ENCODE measurements at places on chromosomes 16 and 17. TPM values are rescaled to one million over a fixed set of nuclear protein-coding genes. Genes with fewer than 3 reads are reported as not detected.

DNA sequence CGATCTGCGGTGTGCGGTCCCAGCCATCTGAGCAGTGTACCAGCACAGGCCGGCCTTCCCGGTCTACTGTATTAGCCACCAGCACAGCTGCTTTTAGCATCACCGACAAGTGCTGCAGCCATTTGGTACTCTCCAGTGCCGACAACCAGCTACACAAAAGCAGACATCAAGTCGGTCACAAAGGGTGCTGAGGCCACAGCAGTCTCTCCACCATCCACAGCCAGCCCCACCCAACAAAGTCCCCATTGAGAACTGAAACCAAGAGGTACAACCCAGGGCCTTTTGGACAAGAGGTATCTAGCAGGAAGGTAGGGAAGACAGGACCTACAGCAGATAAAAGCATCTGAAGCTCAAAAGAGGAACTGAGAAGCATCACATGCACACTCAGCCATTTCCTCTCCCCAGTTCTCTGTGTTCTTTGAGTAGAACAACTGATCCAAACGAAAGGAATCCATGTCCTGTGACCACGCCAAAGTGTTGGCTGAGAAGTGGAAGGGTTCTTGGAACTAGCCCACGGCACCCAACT lies 9.5 kb downstream of the MTMR4 start:
- H3K27me3 ChIP-seq, result no peaks in the 10 kb centered on the region
- peaks cover 41% of the 10 kb centered on the region for H3K36me3 ChIP-seq
- DNase-seq, result no peak
- H3K4me1 ChIP-seq, result no peaks in the 10 kb centered on the region
- no peak overlapping the region for H3K4me3 ChIP-seq

DNA sequence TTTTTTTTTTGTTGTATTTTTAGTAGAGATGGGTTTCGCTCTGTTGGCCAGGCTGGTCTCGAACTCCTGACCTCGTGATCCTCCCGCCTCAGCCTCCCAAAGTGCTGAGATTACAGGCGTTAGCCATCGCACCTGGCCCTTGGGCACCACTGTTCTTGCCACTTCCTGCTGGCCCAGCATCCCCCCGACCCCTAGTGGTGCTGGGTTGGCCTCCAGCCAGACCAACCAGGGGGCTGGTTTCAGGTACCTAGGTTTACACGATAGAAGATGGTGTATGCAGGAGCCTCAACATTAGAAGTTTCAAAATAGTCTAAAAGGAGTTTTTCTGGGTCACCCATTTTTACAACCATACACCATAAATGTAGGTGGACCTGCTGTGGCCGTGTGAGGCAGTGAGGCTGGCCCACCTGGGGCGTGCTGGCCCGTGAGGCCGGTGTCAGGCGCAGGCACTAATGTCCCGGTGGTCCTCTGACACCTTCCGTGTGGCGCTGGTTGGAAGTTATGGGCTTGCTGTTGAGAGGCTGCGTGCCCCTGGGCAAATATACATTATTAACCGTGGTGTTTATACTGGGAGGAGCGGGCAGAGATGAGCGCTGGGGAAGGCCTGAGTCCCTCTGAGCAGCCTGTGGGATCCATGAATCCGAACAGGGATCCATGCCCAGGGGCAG lies 43.5 kb downstream of the CFAP20 start:
- no peak for DNase-seq
- H3K27ac ChIP-seq, result no peak overlapping the region
- H3K36me3 ChIP-seq, result no peaks in the 10 kb centered on the region
- H3K27me3 ChIP-seq, result no peaks in the 10 kb centered on the region
- no peaks in the 10 kb centered on the region for H3K4me1 ChIP-seq

GRCh38 chr17:1038459-1039122 lies 41.7 kb downstream of the TIMM22 start:
- no peak overlapping the region for H3K4me3 ChIP-seq
- DNase-seq, result no peak
- no peak overlapping the region for H3K27ac ChIP-seq
- H3K36me3 ChIP-seq, result peaks cover 5% of the 10 kb centered on the region

GRCh38 chr17:13538841-13539411 lies 62.8 kb downstream of the HS3ST3A1 start:
- no peaks in the 10 kb centered on the region for H3K4me1 ChIP-seq
- no peak for DNase-seq

DNA sequence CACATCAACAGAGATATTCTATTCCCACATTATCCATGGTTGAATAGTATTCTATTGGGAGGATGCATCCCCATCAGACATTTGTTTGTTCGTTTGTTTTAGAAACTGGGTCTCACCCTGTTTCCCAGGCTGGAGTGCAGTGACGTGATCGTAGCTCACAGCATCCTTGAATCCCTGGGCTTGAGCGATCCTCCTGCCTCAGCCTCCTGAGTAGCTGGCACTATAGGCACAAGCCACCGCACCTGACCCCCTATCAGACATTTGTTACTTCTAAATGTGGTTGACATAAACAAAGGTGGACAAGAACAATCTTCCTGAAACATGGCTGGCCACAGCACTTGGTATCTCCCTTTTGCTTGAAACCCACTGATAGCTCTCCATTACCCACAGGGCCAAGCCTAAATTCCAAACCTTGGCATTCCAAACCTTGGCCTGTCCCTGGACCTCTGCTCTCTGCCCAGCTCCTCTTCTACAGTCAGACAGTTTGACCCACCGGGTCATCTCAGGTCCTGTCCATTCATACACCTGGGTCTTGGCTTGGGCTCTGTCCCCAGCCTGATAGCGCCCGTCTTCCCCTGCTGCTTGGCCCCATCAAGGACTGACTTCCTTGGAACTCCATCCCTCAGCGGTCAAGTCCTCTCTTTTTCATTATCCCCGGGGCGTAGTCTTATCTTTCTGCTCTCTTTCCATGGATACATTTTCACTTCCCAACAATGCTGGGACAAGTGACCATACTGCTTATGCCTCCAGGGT lies 1.5 kb upstream of the PRR29 start:
- H3K4me1 ChIP-seq, result peaks cover 33% of the 10 kb centered on the region
- H3K27ac ChIP-seq, result no peak overlapping the region
- no peaks in the 10 kb centered on the region for H3K36me3 ChIP-seq
- no peaks in the 10 kb centered on the region for H3K27me3 ChIP-seq
- no peak for DNase-seq

DNA sequence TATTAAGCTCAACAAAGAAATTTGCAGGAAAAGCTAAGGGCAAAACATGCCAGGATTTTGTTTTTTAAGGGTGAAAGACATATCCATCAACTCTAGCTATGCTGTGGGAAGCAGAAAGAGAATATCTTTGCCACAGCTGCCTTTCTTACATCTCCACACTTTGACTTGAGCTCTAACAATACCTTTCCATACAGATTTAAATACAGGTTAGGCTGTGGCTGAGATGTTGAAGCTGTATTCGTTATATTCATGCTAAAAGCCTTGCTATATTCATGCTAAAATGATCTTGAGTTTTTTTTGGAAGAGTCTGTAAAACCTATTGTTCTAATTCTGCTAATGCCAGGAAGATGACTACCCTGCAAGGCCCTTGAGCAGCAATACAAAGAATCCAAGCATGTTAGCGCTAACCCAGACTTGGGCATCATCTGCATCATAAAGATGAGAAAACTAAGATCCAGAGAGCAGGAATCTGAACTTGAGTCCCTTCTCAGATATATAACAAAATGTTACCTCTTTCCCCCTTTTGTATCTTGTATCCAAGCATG lies 204.8 kb upstream of the C17orf78 start:
- H3K4me3 ChIP-seq, result no peak overlapping the region
- peaks cover 12% of the 10 kb centered on the region for H3K36me3 ChIP-seq
- DNase-seq, result no peak
- H3K4me1 ChIP-seq, result no peaks in the 10 kb centered on the region

GRCh38 chr16:31529108-31529936 lies 1.6 kb downstream of the AHSP start:
- no peak overlapping the region for H3K27ac ChIP-seq
- H3K4me1 ChIP-seq, result peaks cover 21% of the 10 kb centered on the region
- DNase-seq, result peak; percentile 27
- H3K27me3 ChIP-seq, result peaks cover 8% of the 10 kb centered on the region
- no peaks in the 10 kb centered on the region for H3K36me3 ChIP-seq
- peak overlapping the region; percentile 22 for H3K4me3 ChIP-seq

DNA sequence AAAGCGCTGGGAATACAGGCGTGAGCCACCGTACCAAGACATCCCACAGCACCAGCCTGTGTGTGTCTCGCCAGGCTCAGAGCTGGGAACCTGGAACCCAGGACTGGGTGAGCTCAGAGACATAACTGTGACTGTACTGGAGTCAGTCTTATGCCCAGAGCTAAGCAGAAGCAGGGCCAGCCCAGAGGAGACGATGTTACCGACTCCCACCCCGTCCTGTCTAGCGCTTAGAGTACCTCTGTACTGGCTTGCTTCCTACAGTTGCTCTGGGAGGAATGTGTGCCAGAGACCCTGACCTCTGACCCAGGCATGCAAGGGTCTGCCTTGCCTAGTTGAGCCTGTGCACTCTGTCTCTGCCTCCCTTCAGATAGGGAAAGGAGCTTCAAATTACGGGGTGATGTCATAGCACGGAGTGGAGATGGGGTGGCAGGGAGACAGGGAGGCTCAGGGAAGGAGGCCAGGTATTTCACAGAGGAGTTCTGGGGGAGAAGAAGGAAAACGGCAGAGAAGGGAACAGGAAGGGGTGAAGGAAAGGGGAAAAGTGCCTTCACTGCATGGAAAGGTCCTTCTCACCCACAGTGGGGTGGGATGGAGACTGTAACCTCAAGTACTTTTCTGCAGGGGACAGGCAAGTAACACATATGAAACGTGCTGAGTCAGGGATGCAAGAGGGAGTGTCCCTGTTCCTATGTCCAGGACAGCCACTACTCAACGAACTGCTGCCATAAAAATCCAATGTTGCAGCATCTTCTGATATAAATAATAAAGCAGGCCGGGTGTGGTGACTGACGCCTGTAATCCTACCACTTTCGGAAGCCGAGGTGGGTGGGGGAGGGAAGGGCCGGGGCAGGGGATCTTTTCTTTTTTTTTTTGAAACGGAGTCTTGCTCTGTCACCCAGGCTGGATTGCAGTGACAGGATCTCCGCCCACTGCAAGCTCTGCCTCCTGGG lies 5.8 kb upstream of the ARMC5 start:
- no peak for DNase-seq
- no peak overlapping the region for H3K27ac ChIP-seq
- H3K4me3 ChIP-seq, result no peak overlapping the region
- peaks cover 51% of the 10 kb centered on the region for H3K4me1 ChIP-seq
- peaks cover 24% of the 10 kb centered on the region for H3K36me3 ChIP-seq
- no peaks in the 10 kb centered on the region for H3K27me3 ChIP-seq

DNA sequence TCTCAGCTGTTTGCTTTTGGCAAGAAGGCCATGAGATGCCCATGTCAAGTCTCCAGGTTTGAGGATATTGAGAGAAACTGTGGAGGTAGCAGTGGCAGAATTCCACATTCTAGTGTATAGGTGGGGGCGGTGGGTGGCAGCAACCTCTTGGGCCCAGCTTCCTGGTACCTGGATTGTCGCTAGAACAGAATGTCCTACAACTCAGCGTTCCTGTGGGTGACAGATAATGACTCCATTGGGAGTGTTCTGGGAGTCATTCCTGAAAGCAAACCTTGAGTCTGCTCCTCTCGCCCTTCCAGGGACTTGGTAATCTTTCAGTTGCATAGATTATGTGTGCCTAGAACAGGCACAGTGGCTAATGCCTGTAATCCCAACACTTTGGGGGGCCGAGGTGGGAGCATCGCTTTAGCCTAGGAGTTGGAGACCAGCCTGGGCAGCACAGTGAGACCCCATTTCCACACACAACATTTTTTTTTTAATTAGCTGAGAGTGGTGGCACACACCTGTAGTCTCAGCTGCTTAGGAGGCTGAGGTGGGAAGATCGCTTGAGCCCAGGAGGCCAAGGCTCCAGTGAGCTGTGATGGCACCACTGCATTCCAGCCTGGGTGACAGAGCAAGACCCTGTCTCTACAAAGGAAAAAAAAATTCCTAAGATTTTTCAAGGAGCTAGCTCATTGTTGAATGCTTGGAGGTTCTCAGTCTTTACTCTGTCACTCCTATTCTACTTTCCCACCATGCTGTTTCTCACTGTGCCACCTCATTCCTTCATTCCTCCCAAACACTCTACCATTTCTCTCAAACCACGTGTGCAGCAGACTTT lies 37.9 kb upstream of the METTL16 start:
- H3K4me1 ChIP-seq, result no peaks in the 10 kb centered on the region
- no peak for DNase-seq
- no peak overlapping the region for H3K4me3 ChIP-seq
- no peaks in the 10 kb centered on the region for H3K27me3 ChIP-seq
- no peaks in the 10 kb centered on the region for H3K36me3 ChIP-seq

GRCh38 chr17:41944943-41945342 lies 14.5 kb downstream of the ODAD4 start:
- no peak overlapping the region for H3K27ac ChIP-seq
- H3K36me3 ChIP-seq, result no peaks in the 10 kb centered on the region
- no peaks in the 10 kb centered on the region for H3K27me3 ChIP-seq
- DNase-seq, result no peak
- H3K4me1 ChIP-seq, result no peaks in the 10 kb centered on the region
- H3K4me3 ChIP-seq, result no peak overlapping the region

DNA sequence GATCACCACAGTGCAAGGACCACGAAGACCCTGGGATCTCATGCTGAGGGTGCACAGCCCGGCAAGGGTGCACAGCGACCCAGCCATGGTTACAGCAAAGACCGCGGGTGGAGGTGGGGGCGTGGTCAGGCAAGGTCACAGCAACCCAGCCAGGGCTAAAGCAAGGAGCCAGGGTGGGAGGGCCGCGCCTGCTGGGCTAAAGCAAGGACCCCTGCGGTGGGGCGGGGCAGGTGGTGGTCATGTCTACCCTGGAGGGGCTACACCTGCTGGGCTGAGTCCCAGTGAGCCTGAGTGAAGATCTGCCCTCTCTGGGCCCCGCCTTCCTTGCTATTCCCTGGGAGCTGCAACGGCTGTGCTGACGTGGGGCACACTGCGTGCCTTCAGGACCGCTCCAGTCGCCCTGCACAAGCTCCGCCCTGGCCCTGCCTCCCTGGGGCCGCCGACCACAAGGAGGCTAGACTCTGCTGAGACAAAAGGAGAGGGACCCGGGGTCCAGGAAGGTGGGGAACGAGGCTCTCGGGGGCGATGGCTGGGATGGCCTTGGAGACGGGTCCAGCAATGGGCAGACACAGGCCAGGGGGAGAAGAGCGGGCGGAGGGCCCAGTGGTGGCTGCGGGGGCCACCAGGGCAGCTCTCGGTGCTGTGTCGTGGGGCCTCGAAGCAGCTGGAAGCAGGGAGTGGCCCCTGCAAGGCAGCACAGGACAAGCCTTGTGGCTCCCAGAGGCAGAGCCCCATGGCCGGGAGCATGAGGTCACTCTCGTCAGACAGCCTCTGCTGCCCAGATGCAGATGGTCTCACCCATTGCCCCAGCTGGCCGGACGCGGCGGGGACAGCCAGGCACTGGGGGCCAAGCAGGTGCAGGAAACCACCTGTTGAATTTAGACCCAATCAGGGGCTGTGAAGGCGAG lies 52.8 kb downstream of the CBFA2T3 start:
- no peak for DNase-seq
- no peaks in the 10 kb centered on the region for H3K27me3 ChIP-seq
- no peak overlapping the region for H3K4me3 ChIP-seq
- H3K4me1 ChIP-seq, result peaks cover 10% of the 10 kb centered on the region
- H3K36me3 ChIP-seq, result no peaks in the 10 kb centered on the region

- no peaks in the 10 kb centered on the region for H3K27me3 ChIP-seq
- H3K4me1 ChIP-seq, result no peaks in the 10 kb centered on the region
- H3K4me3 ChIP-seq, result no peak overlapping the region
- H3K36me3 ChIP-seq, result no peaks in the 10 kb centered on the region
- H3K27ac ChIP-seq, result no peak overlapping the region
- no peak for DNase-seq
Measured at GRCh38 chr16:64236316-64236715, 885.5 kb downstream of the CDH11 start.

Gene EPX
- total RNA-seq, result not detected

Gene HOXB4
- 2.3 TPM for total RNA-seq

Gene OR1A1
- total RNA-seq, result not detected

Gene XYLT2
- 21.1 TPM for total RNA-seq

Gene RHBDL3
- total RNA-seq, result not detected

Gene CARD14
- not detected for total RNA-seq

Gene ABCC12
- not detected for total RNA-seq

Gene DNAH9
- total RNA-seq, result not detected

Measured in activated naive CD4-positive, alpha-beta T cell treated with anti-CD3 and anti-CD28 coated beads for 36 hours (primary cell).